Heart right ventricle (tissue), 16 donors: ENCODE measurements at places on chromosomes 3 and 15. TPM values are rescaled to one million over a fixed set of nuclear protein-coding genes. Genes with fewer than 3 reads are reported as not detected.

DUOXA2 gene
- not detected for polyA plus RNA-seq

DNA sequence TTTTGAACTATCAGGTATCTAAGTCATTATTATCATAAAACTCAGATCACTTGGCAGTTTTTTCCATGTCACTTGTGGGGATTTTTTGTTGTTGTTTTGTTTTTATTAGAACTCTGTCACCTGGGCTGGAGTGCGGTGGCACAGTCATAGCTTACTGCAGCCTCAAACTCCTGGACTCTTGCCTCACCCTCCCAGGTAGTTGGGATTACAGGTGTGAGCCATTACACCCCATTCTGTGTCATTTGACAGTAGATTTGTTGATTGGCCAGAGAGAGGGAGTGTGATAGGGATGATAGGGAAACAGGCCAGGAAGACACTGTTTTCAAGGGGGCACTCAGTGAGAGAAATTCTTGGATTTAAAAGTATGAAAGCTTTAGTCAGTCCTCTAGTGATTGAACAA, 54.7 kb upstream of the SCAANT1 start:
- no peak overlapping the region for H3K4me3 ChIP-seq
- no peaks in the 10 kb centered on the region for H3K4me1 ChIP-seq
- H3K27ac ChIP-seq, result no peak overlapping the region

GRCh38 chr3:121757087-121757811, 7.7 kb upstream of the GOLGB1 start:
- H3K27me3 ChIP-seq, result no peaks in the 10 kb centered on the region
- no peak overlapping the region for H3K4me3 ChIP-seq
- peak; percentile 36 for DNase-seq

P2RY13 gene
- polyA plus RNA-seq, result 0.15 TPM

GRCh38 chr3:56878074-56878473, 76.3 kb upstream of the ARHGEF3 start:
- H3K27ac ChIP-seq, result peak overlapping the region; percentile 53
- H3K4me1 ChIP-seq, result peaks cover 26% of the 10 kb centered on the region
- H3K36me3 ChIP-seq, result no peaks in the 10 kb centered on the region
- DNase-seq, result peak; percentile 53
- no peaks in the 10 kb centered on the region for H3K27me3 ChIP-seq

- peak overlapping the region; percentile 14 for H3K27ac ChIP-seq
- peaks cover 33% of the 10 kb centered on the region for H3K4me1 ChIP-seq
- H3K27me3 ChIP-seq, result no peaks in the 10 kb centered on the region
- H3K36me3 ChIP-seq, result no peaks in the 10 kb centered on the region
- no peak for DNase-seq
- no peak overlapping the region for H3K4me3 ChIP-seq
These were observed 484.5 kb upstream of the PROK2 start for GRCh38 chr3:72269475-72269874.

GRCh38 chr3:50995085-50995824, 320.5 kb downstream of the DOCK3 start:
- H3K4me3 ChIP-seq, result no peak overlapping the region
- DNase-seq, result no peak
- H3K27ac ChIP-seq, result no peak overlapping the region
- no peaks in the 10 kb centered on the region for H3K36me3 ChIP-seq
- H3K4me1 ChIP-seq, result no peaks in the 10 kb centered on the region
- no peaks in the 10 kb centered on the region for H3K27me3 ChIP-seq

DNA sequence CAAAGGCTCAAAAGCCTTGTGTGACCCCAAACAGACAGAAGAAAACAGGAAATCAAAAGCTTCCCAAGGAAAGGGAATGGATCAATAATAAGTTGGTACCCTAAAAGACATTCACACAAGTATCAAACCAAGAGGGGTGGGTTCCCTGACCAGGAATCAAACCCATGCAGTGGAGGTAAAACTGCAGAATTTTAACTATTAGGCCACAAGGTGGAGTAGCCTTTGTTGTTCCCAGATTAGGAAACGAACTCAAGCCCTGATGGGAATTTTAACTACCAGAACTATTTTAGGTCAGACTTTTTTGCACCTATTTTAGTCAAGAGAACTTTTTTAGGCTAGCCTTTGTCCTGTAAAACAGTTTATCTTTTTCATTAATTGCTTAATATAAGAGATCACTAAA, 31.4 kb downstream of the SETMAR start:
- DNase-seq, result no peak
- H3K4me1 ChIP-seq, result no peaks in the 10 kb centered on the region
- no peaks in the 10 kb centered on the region for H3K27me3 ChIP-seq
- H3K4me3 ChIP-seq, result no peak overlapping the region
- no peak overlapping the region for H3K27ac ChIP-seq

COPG1 gene
- 63.7 TPM for polyA plus RNA-seq

GRCh38 chr3:169203631-169204550, 459.6 kb downstream of the MECOM start:
- no peaks in the 10 kb centered on the region for H3K36me3 ChIP-seq
- no peaks in the 10 kb centered on the region for H3K27me3 ChIP-seq
- H3K4me3 ChIP-seq, result no peak overlapping the region
- no peak for DNase-seq
- no peaks in the 10 kb centered on the region for H3K4me1 ChIP-seq

DNA sequence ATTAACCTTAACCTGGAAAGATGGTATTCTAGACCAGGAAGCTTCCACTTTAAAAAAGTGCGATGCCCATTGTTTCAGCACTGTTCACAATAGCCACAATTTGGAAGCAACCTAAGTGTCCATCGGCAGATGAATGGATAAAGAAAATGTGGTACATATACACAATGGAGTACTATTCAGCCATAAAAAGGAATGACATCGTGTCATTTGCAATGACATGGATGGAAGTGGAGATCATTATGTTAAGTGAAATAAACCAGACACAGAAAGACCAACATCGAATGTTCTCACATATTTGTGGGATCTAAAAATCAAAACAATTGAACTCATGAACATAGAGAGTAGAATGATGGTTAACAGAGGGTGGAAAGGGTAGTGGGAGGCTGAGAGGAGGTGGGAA, 94.2 kb downstream of the NR2F2 start:
- H3K27ac ChIP-seq, result no peak overlapping the region
- DNase-seq, result no peak
- peaks cover 29% of the 10 kb centered on the region for H3K27me3 ChIP-seq
- no peak overlapping the region for H3K4me3 ChIP-seq
- no peaks in the 10 kb centered on the region for H3K36me3 ChIP-seq
